ENCODE measurements at places on chromosomes 1 and 21.
A peak's percentile ranks its signal among the peaks of the same experiment; 100 is the strongest.

GRCh38 chr1:198597690-198598430 is 41.0 kb upstream of the PTPRC start:
- no peak for DNase-seq

DNA sequence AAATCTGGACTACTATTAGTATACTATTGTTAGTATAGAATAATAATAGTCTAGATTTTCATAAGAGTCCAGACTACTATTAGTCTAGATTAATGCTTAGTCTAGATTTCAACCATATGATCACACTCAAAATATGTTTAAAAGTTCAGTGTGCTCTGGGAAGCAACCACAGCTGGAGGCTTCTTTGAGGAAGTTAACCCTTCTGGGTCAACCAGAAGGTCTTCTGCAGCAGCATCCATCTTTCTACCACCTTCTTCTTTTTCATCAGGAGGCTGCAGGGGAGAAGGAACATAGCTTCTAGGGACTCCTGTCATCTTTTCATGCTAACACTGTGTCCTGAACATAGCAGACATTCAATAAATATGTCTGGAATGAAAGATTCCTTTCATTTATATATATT is 51.2 kb upstream of the DNAJC6 start:
- DNase-seq: no peak

GRCh38 chr1:66331658-66332547 is 202.1 kb upstream of the SGIP1 start:
- no peak for DNase-seq

DNA sequence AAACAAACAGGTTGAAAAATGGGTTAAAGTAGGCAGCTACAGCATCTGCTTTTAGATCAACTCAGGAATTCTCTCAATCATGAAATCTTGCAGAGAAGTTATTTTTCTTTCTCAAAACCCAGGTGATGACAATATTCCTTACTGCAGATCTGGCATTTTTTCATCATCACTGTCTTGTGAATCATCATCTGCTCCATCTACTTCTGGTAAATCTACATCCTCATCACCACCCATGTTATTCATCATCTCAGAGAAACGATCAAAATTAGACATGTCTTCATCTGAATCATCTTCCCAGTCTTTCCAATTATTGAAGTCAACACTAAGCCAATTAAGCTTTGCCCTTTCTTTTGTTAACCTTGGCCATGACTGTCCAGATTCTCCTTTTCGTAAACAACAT is 21.8 kb downstream of the GBP2 start:
- no peak for DNase-seq

- no peak for DNase-seq
Observed at GRCh38 chr21:39568361-39568760, 44.4 kb upstream of the B3GALT5 start.

DNA sequence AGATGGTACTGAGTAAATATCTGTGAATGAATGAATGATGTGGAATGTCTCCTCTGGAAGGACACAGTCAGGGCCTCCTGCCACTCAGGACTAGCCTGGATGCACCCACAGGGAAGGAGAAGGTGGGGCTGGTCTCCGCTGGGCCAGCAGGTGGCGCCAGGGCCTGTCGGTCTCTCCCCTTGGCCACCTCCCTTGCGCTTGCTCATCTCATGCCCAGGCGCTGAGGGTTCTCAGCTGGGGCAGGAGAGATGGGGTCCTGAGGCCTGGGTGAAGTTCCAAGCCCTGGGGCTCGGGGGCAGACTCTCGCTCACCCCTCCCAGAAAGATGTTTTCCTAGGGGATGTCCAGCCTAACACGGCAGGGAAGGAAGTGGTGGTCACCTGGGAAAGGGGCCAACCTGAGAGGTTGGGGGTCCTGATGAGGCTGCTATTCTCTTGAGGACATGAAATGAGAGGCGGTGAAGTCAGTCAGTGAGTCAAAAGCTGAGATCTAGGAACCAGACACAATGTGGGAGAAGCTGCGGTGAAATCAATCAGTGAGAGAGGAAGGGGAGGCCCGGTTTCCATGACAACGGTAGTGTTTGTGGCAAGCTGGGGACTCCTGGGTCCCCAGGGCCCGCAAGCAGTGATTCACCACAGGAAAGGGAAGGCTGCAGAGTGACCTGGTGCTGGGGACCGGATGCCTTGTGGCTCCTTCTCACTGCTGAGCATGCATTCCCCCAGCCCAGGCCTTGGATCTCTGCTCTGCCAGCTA is 14.6 kb upstream of the MEX3A start:
- peak; percentile 90 for DNase-seq

GRCh38 chr1:29963946-29964345 is 727.6 kb downstream of the PTPRU start:
- DNase-seq: no peak

DNA sequence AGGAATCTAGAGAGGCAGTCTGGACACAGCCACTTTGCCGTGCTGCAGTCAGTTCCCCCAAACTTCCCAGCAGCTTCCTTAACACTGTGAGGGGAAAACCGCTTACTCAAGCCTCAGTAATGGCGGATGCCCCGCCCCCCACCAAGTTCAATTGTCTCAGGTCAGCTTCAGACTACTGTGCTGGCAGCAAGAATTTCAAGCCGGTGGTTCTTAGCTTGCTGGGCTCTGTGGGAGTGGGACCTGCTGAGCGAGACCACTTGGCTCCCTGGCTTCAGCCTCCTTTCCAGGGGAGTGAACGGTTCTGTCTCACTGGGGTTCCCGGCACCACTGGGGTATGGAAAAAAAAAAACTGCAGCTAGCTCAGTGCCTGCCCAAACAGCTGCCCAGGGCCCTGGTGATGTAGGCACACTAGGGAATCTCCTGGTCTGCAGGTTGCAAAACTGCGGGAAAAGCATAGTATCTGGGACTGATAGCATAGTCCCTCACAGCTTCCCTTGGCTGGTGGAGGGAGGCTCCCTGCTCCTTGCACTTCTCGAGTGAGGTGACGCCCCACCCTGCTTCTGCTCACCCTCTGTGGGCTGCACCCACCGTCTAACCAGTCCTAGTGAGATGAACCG is 23.7 kb upstream of the HFM1 start:
- DNase-seq: no peak

DNA sequence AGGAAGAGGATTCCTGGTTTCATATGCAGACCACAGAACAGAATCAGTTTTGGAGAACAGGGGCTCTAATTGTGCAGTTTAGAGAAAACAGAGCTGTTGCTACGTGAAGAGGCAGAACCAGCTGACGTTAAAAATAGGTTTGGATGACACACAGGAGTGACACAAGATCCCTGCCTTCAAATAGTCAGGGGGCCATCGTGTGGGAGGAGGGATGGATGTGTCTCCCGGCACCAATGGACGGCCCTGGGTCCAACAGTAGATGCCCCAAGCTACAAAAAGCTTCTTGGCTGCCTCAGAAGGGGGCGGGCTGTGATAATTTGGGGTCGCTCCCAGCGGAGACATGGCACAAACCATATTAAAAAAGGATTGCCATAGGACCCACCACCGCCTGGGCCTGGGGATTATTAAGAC is 87.8 kb downstream of the MRPL37 start:
- DNase-seq: no peak

DNA sequence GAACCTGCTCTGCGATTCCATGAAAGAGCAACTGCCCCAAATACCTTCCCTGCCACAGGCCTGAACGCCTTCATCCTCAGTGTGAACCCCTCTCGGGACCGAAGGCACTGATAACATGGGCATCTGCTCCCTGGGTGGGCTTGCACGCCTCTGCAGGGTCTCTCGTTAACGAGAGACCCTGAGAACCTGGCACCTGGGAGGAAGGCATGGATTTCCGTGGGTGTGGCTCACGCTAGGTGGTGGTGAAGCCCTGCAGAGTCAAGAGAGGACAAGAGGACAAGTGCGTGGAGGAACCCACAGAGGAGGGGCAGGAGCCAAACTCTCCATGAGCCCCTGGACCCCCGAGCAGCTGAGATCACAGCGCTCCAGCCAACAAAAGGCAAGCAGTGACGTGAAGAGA is 26.8 kb upstream of the COL6A2 start:
- DNase-seq: no peak

DNA sequence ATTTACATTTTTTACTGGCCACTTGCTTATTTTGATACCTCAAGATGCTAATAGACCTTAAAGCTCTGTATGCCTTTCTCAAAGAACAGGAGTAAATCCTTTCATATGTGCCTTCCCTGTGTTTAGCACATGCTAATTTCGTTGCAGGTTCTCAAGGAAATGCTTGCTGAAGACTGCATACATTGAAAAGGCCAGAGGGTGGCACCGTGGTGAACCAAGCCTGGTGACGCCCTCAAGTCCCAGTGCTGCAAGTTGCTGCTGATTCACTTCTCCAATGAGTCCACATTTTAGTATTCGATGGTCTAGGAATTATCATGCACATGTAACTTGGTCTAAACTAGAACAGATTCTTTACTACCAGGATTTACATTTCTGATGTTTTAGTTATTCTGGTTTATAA is 94.1 kb downstream of the CLDN17 start:
- no peak for DNase-seq

- no peak for DNase-seq
Observed at GRCh38 chr1:112509660-112510178, 954 bp downstream of the WNT2B start.

GRCh38 chr1:210384625-210385024 is 55.9 kb downstream of the HHAT start:
- no peak for DNase-seq
